ENCODE measurements at places on chromosomes 6 and 20. TPM values are rescaled to one million over a fixed set of nuclear protein-coding genes. Genes with fewer than 3 reads are reported as not detected.

Gene NKAPL
- total RNA-seq = 5.4 TPM

Gene GCNT2
- total RNA-seq = 12.4 TPM

Gene TFEB
- 38.7 TPM for total RNA-seq

Gene PXDC1
- 22.5 TPM for total RNA-seq

Gene GINS1
- total RNA-seq = 0.15 TPM

Gene COL21A1
- 0.65 TPM for total RNA-seq

Gene GNRH2
- not detected for total RNA-seq

Gene STMND1
- total RNA-seq = not detected

Gene OR2J3
- not detected for total RNA-seq

Gene OR14J1
- not detected for total RNA-seq

Gene NKAIN4
- not detected for total RNA-seq

Gene FHL5
- 8.5 TPM for total RNA-seq

Gene ECT2L
- not detected for total RNA-seq

Gene DTD1
- total RNA-seq = 19.0 TPM

Gene SMLR1
- total RNA-seq = not detected

Gene CST5
- not detected for total RNA-seq

Gene NHLRC1
- 0.97 TPM for total RNA-seq

Gene ZNF334
- total RNA-seq = 0.27 TPM

Gene PTK6
- total RNA-seq = not detected

Gene VNN1
- 0.36 TPM for total RNA-seq

Gene C20orf96
- total RNA-seq = 1.4 TPM

Gene SLC35F1
- total RNA-seq = 0.12 TPM

Gene CTSA
- 46.8 TPM for total RNA-seq

Gene ADAM33
- 2.4 TPM for total RNA-seq

Gene LAMP5
- total RNA-seq = not detected

Gene CD109
- 1.6 TPM for total RNA-seq
